ENCODE measurements at places on chromosomes 2 and 18.

DNA sequence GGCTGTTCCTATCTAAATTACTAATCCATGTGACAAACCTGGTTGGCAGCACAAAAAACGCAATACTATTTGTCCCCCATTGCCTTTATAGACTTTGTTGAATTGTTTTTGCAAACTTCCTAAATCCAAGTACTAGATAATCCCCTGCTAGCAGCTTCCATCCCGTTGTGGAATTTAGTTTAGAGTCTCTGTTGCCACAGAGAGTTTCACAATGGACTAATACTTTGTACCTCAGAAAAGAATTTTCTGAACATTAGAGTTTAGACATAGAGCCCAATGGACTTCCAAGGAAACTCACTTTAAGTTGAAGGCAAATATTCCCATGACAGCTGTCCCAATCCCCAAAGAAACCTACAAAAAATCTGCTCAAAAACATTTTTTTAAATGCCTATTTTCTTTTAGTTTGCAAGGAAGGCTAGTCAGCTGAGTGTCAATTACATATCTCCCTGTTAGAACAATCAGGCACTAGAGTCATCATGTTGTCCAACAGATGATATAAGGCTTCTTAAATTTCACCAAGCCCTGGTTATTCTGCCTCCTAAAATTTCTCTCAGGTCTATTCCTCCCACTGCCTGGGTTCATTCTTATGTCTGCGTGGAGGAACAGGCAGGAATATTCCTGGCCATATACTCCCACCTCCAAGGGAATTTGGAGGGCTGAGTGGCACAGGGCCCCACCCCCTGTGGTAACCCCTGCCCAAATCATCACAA, 27.2 kb downstream of the RNF152 start:
- no peak for DNase-seq

GRCh38 chr18:63879709-63880108, 7.8 kb upstream of the SERPINB2 start:
- DNase-seq, result no peak

DNA sequence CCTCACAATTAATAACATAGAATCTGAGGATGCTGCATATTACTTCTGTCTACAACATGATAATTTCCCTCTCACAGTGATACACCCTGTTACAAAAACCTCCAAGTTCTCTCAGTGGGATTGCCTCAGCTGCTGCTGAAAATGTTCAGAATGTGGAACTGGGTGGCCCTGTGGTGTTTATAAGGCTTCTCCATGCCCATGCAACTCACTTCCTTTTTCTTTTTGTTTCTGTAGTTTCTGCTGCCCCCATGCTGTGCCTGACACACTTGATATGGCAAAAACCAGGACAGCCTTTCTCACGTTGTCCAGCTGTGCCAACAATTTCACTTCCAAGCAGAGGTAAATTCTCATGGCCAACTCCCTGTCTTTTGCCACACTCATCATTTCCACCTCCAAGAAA, 206.2 kb downstream of the RPIA start:
- no peak for DNase-seq

- DNase-seq, result no peak
Measured at GRCh38 chr2:207935991-207936370, 89.3 kb downstream of the PLEKHM3 start.

DNA sequence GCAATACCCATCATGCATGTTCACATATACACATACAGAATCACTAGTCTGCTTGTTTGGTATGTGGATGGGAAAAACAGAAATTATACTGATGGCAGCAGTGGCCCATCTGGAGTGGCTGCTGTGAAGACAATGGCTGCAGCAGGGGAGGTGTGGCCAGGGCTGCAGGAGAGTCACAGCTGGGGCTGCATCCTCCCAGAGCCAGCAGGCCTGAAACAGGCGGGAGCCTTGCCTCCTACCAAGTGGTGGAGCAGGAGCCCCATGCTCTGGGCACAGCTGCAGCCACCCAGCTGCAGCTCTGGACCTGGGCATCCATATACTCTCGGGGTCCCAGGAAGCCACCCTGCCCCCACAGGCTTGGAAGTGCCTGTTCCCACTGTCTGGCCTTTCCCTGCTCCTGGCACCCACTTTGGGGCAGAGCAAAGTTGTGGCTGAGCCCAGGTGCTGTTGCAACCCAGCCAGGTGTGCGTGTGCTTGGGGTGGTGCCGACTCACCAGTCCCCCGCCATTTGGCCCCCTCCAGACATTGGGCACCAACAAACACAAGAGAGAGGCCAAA, 136.6 kb downstream of the SPAG16 start:
- DNase-seq, result no peak

DNA sequence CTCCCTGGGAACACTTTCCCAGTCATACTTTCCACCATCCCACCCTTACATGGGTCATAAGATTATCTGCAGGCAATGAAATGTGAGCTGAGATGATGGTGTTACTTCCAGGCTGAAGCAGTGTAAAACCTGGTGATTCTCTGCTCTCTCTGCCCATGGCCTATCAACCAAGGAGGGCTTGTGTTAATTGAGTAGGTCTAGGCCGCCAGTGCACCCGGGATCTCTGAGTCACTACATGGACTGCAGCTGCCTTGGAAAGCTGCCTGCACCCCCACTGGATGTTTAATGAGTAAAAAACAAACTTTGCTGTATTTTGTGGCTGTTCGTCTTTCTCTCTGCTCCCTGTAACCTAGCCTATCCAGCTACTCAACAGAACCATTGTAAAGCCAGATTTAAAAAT, 451.7 kb upstream of the SMIM21 start:
- DNase-seq, result no peak

- no peak for DNase-seq
Measured at GRCh38 chr2:69779258-69780001, 37.5 kb downstream of the ANXA4 start.

- no peak for DNase-seq
Measured at GRCh38 chr18:49335677-49336076, 124.8 kb downstream of the DYM start.

- no peak for DNase-seq
Measured at GRCh38 chr2:7887441-7887840, 794.4 kb upstream of the ID2 start.

GRCh38 chr18:58770601-58771000, 94.1 kb upstream of the ZNF532 start:
- DNase-seq, result no peak

DNA sequence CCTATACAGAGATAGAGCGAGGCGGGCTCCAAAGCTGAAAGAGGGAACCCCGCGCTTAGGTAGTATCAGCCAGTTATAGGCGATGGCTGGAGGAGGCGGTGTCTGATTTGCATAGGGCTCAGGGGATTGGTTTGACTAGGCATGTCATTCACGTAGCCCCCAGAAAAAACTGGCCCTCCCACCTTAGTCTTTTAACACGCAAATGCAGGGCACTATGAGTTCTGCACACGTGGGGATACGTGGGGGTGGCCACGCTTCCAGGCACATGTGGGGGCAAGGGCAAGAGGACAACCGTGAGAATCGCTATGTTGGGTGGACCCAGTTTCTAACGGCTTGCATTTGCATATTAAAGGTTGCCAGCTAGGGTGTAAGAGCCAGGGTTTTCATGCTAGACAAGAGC, 56.7 kb upstream of the MSTN start:
- DNase-seq, result no peak

DNA sequence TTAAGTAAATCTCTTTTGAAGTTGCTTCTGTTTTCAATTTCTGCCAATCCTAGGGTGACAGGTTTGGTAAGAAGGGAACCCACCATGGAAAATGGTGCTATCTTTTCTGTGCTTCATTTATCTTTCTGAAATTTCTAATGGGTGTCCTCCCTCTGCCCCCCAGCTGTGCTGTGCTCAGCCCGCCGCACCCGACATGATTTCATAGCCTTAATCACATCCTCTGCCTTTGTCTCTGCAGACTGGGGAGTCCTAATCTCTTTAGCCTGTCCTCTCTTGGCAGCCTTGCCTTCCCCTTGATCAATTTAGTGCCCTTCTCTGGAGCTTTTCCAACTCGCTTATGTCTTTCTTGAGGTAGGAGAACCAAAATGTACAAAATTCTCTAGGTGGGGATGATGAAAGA, 49.3 kb downstream of the DNMT3A start:
- no peak for DNase-seq

DNA sequence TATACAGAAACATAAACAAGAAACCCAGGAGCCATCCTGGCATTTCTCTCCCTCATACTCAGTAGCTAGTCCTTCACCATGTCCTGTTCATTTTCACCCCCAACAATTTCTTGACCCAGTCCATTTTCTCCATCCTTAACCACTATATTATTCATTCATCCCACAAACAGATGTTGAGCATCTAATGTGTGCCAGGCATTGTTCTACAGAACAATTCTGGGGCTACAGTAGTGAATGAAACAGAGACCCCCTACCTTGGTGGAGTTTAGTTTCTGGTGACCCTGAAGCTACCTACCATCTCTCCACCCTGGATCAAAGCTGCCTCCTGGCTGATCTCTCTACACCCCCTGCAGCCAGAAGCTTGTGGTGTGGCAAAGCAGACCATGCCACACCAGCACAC, 27.5 kb upstream of the BZW1 start:
- DNase-seq, result no peak

GRCh38 chr2:228798458-228799207, 472.5 kb downstream of the PID1 start:
- DNase-seq, result no peak

GRCh38 chr2:28224648-28225472, 167.8 kb upstream of the FOSL2 start:
- no peak for DNase-seq

- DNase-seq, result no peak
Measured at GRCh38 chr2:152242787-152243472, 67.4 kb upstream of the STAM2 start.

DNA sequence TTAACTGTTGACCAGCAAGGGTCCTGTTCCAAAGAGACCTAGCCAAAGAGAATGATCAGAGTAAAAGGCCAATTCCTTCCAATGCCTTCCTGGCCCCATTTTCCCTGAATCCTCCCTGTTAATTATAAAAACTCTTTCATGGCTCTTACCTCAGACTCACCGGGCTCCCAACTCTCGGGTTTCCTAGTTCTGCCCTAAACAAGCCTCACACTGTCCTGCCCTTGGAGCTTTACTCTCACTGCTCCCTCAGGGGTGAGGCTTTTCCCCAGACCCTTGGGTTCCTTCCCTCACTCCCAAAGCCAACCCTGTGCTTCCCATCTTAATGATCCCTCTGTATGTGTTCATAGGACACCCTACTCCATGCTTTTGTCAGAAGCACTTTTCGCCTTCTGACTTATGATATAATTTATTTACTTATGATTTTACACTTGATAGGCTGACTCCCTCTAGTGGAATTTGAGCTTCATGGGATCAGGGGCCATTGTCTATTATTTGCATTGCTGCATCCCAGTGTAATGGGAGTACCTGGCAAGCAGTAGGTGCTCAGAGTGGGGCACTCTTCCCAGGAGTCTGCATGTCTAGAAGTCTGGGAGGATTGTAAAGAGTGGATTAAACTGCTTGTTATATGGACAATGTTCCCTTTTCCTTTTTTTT, 29.9 kb upstream of the ZNG1B start:
- DNase-seq, result no peak

DNA sequence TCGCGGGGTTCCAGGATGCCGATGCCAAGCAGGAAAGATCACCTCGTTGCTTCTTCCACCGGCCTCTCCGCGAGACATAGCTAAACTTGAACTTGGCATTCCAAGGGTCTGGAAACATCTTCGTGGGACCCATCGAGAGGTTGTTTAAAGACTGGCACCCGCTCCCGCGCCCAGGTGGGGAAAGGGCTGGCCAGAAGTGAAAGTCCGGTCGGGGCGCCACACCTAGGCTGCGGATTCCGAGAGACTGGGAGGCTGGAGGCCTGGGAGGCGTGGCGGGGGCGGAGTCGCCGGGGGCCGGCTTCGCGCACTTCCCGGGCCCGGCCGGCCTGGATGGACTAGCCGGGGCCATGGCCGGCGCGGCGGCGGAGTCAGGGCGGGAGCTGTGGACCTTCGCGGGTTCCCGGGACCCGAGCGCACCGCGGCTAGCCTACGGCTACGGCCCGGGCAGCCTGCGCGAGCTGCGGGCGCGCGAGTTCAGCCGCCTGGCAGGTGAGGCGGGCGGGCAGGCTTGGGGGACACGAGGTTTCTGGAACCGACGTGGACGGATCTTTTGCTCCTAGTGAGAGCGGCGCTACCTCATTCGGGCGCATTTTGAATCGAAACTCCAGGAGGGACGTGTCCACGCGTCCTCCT, at the start of gene MOCOS:
MOCOS (plus strand) TSS at position 305 of the 633 bp plus-strand sequence; CDS start at position 348, 43 bp downstream.
- peak; percentile 16 for DNase-seq

GRCh38 chr2:128879161-128879560, 560.5 kb upstream of the HS6ST1 start:
- no peak for DNase-seq

DNA sequence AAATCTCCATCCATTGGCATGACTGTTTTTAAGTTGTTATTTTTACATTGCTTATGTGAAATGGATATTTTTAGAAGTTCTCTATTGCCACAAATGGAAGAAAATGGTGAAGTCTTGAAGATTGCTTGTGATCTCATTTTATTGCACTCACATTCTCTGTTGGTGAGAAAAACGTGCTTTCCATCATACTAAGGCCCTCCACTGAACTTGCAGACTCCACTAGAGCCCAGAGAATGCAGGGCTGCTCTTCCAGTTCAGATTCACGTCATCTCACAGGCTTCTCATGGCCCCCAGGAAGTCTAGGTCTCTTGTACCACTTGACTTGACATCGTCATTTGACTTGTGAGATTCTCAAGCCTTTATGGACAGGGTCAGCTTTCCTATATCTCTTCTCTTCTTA, 254.8 kb upstream of the COPS8 start:
- DNase-seq, result no peak

- DNase-seq, result no peak
Measured at GRCh38 chr2:23285091-23285800, 99.7 kb upstream of the KLHL29 start.

DNA sequence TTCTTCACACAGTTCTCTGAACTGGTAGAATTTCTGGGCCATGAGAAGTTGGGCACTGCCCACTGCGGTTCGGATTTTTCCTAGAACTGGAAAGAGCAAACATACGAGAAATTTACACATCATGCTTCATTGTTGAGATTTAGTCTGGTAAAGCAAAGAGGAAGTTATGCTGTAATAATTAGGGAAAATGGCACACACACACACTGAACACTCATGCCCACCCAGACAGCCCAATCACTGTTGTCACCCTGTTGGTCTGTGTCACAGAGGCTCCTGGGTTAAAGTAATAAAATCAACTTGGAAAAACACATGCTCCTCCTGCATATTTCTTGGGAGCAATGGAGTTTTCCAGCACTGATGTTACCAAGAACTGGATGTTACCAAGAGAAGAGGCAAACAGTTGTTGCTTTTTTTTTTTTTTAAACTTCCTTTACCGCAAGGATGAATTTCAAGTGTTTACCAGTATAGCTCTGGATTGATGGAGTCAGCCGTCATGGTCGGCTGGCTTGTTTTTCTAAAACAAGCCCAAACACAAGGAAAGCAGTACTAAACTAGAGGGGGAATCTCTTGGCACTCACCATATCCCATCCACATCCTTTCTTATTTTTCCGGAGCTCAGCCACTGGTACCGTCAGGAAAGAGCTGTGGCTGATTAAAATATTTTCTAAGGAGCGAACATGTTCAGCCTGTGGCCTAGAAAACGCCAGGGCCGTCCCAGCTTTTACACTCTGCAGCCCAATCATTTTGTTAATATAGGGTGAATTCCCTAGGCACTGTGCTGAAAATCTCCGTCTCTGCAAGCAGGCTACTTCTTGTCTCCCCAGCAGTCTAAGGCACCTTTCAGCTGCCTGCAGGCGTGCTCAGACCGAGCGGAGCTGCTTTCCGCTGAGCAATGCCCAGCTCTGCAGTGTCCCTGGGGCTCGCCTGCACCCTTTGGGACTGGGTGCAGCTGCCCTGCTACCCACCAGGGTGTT, 58.9 kb downstream of the TGIF1 start:
- DNase-seq, result no peak
